Activated naive CD4-positive, alpha-beta T cell treated with anti-CD3 and anti-CD28 coated beads for 36 hours (primary cell): ENCODE measurements at places on chromosomes 5 and 9. TPM values are rescaled to one million over a fixed set of nuclear protein-coding genes. Genes with fewer than 3 reads are reported as not detected.

DNA sequence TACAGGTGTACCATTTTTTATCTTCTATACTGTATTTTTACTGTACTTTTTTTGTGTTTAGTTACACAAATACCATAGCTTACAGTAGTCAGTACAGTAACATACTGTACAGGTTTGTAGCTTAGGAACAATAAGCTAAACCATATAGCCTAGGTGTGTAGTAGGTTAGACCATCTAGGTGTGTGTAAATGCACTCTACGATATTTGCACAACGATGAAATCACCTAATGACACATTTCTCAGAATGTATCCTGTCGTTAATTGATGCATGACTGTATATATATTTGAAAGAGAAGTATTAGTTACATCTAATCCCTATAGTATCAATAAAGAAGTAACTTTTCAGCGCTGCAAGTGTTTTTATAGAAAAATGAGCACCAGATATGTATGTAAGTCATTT is 138.8 kb downstream of the TRPM6 start:
- no peak for DNase-seq

DNA sequence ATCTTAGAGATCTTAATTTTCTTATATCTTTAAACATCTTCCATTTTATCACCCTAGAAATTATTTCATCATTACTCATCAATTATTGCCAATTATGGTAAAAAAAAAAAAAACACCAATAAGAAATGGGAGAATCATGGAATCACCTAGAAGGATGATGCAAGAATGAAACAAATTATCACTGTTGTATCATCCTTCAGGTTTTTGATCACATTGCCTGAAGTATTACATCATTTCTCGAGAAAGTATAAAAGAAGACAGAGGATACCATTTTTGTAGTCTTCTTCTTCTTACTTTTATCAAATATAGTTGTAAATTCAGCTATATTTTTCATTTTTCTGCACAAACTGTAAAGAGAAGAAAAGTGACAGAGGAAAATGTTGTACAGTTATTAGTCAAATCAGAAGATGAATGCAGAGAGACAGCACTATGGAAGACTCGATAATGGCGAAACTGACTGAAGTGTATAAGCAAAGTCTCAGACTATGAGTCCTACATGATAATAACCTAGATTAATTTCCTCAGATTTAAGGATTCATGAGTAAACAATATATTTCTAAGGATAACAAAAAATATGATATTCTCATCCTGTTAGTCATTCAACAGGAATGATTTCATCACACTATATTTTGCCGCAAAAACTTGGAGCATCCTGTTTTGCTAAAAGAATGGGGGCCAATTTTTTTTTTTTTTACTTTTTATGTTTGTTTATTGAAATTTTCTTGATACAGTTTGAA is 5.9 kb upstream of the STC2 start:
- no peak for DNase-seq

- DNase-seq: no peak
Measured at GRCh38 chr5:103589357-103589756, 26.8 kb upstream of the NUDT12 start.

GRCh38 chr5:148846930-148847329 is 20.5 kb downstream of the ADRB2 start:
- no peak for DNase-seq

DNA sequence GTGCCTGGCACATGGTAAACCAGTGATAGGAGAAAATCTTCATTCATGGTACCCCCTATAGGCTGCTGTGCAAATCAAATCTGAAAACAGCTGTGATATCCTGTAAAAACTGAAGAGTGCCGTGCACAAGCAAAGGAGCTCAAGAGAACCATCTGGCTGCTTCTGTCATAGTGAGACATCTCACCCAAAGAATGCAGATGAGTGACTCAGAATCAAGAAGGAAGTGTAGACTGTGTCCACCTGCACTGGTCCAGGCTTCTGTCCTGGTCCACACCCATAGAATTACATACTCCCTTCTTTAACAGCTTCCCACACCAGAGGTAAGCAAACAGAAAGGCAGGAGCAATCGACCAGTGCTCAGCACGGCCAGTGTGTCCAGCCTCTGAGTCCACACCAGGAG is 195.9 kb downstream of the ASTN2 start:
- no peak for DNase-seq

- DNase-seq: no peak
Measured at GRCh38 chr9:107989544-107989943, 500.0 kb upstream of the KLF4 start.

GRCh38 chr5:36944607-36945225 is 68.1 kb downstream of the NIPBL start:
- DNase-seq: no peak

DNA sequence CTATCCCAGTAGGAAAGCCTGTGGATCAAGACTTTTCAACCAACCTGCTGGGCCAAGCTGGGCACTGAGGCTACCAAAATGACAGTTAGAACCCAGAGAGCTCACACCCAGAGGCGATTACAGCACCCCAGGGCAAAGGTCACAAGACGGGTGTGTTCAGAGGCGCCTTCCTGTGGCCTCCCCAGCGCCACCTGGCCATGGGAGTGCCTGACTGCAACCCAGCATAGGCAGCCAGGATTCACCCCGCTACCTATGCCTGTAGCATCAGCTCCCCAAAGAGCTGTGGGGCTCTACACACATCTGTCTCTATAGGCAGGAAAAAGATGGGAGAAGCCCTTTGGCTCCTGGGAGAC is 33.5 kb downstream of the PDGFRB start:
- DNase-seq: peak; percentile 60

GRCh38 chr5:174837919-174838902 is 113.8 kb downstream of the MSX2 start:
- DNase-seq: no peak

DNA sequence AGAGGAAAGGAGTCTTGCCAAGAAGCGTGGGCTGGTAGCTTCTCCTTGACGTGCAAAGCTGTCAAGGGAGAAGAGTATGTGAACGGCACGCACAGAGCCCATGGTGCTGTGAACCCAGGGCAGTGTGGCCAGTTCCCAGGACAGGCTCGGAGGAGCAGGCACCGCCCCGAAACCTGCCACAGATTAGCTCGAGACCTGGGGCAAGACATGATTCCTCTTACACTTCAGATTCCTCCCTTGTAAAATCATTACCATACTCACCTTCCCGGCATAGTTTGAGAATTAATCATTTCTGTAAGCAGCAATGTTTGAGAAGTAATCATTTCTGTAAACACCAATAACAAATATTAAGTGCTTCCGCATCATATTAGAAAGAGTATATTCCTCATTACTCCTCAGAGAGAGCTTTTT is 19.9 kb downstream of the GOLM1 start:
- DNase-seq: no peak

- DNase-seq: no peak
Measured at GRCh38 chr5:73770172-73771025, 144.4 kb downstream of the ARHGEF28 start.

DNA sequence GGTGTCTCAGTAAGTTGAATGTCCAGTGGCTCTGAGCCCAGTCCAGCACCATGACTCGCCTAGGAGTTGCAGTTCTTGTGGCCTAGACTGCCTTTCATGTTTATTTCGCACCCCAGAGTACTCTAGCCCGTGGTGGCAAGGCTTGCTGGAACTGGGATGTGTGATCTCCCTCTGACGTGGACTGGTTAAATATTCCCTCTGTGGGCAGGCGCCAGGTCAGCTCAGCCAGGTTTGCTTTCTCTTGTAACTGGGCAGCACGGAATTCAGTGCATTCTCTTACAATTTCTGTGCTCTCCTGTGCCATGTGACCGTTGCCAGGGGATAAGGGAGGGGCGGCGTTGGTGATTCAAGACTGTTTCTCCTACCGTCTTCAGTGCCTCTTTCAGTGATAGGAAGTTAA is 270.8 kb downstream of the KDM4C start:
- DNase-seq: no peak

- DNase-seq: no peak
Measured at GRCh38 chr9:3397766-3398165, 128.0 kb downstream of the RFX3 start.

GRCh38 chr5:98768160-98768959 is 5.1 kb upstream of the RGMB start:
- peak; percentile 61 for DNase-seq

- DNase-seq: no peak
Measured at GRCh38 chr9:96554326-96554725, 65.3 kb downstream of the CDC14B start.

DNA sequence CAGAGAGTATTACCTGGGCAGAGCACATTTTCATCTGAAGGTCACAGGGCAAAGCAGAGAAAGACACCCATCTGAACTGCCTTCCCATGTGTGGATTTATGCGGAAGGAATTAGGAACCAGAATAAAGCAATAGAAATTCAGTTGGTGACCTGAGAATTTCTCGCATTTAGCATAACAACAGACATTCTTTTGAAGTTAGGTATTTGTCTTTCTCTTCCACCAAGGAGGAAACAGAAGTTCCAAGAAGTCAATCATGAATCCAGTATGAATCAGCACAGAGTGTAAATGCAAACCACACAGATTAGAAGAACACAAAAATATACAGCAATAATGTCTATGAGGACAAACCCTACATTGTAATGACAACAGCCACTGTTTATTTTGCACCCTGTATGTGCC is 515.2 kb upstream of the BRINP1 start:
- DNase-seq: no peak

GRCh38 chr9:95752129-95752731 is 123.3 kb upstream of the ERCC6L2 start:
- no peak for DNase-seq

GRCh38 chr5:9347541-9348295 is 198.2 kb downstream of the SEMA5A start:
- no peak for DNase-seq

- no peak for DNase-seq
Measured at GRCh38 chr5:109709225-109709624, 19.5 kb downstream of the MAN2A1 start.

DNA sequence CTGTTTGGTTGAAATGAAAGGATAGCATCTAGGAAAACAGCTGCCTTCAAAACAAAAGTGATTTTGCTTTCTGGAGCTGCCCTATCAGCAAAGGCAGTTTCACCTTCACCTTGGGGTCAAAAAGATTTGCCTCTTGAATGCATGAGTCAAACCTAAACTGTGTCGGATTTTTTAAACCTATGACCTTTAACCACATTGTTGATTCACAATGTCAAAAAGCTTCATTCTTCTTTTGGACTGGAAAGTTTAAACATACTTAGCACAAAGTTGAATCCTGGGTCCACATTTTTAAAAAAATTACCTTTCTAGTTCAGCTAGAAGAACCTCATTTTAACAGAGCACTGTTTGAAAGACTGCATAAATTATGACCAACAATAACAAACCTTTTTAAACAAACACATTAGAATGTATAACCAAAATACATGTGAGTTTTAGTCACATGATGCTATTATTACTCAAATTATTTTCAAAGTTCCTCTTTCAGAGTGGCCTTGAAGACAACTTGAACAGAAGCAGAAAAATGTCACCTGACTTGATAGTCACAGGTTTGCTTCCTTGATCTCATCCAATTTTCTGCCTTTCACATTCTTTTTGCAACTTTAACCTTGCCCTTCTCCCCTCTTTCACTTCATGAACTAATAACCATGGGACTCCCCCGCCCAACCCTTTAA is 109.7 kb upstream of the LHFPL2 start:
- no peak for DNase-seq

- no peak for DNase-seq
Measured at GRCh38 chr5:25119650-25120049, 474.9 kb upstream of the CDH10 start.

DNA sequence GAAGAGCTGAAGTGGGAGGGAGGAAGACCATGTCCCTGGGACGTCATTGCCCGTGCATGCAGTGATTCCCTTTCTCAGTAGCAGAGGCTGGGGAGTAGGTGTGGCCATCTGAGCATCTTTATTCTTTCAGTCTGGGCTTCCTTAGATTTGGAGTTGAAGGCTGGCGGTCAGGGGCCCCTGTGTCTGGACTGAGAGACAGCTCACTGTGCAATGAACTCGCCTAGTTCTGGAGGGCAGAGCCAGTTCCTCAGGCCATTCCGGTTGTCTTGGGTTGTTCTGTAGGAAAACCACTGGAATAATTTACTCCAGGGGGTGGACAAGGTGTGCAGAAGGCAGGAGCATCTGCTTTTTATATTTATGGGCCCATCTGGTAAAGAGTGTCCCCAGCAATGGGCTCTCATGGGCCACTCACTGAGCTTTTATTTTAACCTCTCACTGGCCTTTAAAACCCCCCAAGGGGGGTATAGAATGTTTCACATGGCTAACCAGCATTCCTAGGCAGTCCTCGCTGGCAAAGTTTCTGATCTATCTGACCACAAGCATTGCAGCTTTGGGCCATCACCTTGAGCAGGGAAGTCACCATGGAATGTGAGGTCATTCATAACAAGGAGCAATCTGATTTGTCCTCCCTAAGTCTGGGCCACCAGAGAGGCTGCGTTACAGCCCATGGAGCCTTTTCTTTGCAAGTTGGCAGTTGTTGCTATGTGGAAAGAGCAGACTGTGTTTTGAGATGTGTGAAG is 9.2 kb downstream of the STC2 start:
- no peak for DNase-seq

DNA sequence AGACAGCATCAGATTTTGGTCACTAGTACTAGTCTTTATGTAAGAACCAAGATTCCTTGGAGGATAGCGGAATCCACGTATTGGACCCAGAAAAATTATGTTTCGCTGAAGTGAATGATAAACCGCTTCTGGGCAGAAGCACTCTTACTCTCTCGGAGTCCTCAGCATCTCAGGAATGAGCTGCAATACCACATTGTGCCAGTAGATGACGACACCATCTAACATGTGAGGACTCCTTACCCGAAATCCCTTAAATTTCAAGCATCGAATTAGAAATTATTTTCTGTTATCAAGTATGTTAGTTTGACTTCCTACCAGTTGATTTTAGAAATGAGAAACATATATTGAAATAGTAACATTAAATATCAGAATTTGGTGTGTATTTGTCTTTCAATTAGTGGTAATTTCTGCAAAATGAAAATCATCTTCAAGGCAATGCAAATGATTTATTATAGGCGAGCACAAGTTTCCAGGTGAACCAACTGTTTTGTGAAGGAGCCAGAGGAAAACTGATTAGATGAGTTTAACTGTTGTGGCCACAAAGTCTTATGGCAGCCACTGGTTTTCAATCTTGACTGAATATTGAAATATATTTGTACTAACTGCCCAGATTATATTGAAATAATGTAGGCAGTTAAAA is 66.0 kb upstream of the CAMK4 start:
- DNase-seq: peak; percentile 93

DNA sequence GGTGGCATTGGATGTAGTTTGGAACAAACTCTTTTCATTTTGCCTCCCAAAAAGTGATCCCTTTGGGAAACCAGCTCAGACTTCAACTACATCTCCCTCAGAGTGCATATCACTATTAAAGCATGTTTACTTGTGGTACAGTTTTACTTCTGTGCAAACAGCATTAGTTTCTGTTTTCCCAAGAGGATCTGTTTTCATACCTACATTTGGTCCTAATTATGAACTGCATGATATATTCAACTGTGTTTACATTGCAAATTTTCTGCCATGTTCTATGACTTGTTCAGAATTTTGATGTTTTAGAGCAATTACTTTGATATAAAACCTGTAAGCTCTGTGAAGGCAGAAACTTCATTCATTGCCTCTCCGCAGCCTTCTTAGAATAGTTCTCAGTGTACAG is 681.5 kb upstream of the ACO1 start:
- no peak for DNase-seq

GRCh38 chr5:2524620-2525019 is 226.9 kb downstream of the IRX2 start:
- no peak for DNase-seq

The CER1 gene
- not detected for total RNA-seq

The TXNDC8 gene
- not detected for total RNA-seq

The FOXD4L4 gene
- total RNA-seq: not detected

The NR4A3 gene
- 4.2 TPM for total RNA-seq

The WNK2 gene
- total RNA-seq: 5.2 TPM

The SPINK5 gene
- total RNA-seq: not detected

The TMEM232 gene
- total RNA-seq: 0.86 TPM

The TPPP gene
- total RNA-seq: 0.10 TPM

The SPINK1 gene
- total RNA-seq: not detected

The ARID3C gene
- total RNA-seq: 0.37 TPM

The NRG2 gene
- total RNA-seq: not detected
